ENCODE measurements at places on chromosomes 12 and 14.
A peak's percentile ranks its signal among the peaks of the same experiment; 100 is the strongest.

- no peaks in the 10 kb centered on the region for H3K36me3 ChIP-seq
- H3K27me3 ChIP-seq = peaks cover under 1% of the 10 kb centered on the region
- peak overlapping the region; percentile 84 for H3K4me3 ChIP-seq
These were observed 367 bp upstream of the FRS2 start for GRCh38 chr12:69469854-69470188.

GRCh38 chr14:102732924-102733323 lies 44.3 kb upstream of the TRAF3 start:
- H3K27ac ChIP-seq = no peak overlapping the region
- no peak for DNase-seq
- H3K4me1 ChIP-seq = no peaks in the 10 kb centered on the region
- no peak overlapping the region for H3K4me3 ChIP-seq
- H3K36me3 ChIP-seq = no peaks in the 10 kb centered on the region
- H3K27me3 ChIP-seq = no peaks in the 10 kb centered on the region

DNA sequence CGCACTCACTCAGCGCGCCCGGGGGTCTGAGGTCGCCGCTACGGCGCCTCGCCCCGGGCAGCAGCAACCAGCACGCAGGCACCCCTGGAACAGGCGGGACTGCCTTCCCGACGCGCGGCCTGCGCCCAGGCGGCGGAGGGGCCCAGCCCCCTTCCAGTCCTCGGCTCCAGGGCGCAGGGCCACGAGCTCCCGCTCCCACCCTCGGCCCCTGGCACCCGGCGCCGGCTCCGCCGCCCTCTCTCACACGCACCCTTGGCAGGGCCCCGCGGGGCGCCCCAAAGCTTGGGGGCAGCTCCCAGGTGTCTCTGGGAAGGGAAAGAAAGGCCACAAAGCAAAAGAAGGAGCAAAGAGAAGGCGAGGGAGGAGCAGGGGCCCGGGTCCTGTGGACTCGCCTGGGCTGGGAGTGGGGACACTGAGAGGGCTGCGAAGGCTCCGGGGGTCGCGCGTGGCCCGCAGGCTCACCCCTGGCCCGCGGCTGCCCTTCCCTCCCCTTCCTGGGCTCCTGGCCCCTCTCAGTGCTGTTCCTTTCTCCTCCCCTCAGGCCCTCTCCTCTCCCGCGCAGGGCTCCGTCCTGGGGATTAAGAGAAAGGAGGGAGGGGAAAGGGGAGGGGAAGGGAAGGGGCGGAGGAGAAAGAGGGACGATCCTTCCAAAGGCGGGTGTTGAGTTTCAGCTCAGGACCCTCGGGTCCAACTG lies 907 bp upstream of the EFS start:
- no peaks in the 10 kb centered on the region for H3K36me3 ChIP-seq
- no peaks in the 10 kb centered on the region for H3K4me1 ChIP-seq
- DNase-seq = no peak
- H3K4me3 ChIP-seq = no peak overlapping the region

- no peak for DNase-seq
- no peaks in the 10 kb centered on the region for H3K27me3 ChIP-seq
- peaks cover 29% of the 10 kb centered on the region for H3K4me1 ChIP-seq
- H3K4me3 ChIP-seq = peak overlapping the region; percentile 86
These were observed 126.1 kb upstream of the MAX start for GRCh38 chr14:65228436-65228835.

DNA sequence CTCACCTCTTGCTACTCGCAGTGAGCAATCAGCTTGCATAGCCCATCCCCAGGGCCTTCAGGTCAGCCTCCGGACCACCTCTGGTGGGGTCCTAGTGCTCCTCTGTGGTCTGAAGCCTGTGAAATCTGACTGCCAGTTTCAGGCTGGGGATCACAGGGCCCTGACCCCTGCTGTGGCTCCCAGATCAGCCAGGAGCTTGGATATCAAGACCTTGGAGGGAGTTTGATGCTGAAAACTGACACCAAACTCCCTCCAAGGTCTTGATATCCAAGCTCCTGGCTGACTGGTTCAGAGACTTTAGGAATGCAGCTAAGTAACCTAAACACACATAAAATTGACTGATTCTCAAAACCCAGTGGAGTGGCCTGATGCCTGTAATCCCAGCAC lies 19.8 kb upstream of the DHRS4 start:
- no peak for DNase-seq
- no peak overlapping the region for H3K4me3 ChIP-seq
- H3K27ac ChIP-seq = no peak overlapping the region
- peaks cover 4% of the 10 kb centered on the region for H3K27me3 ChIP-seq

GRCh38 chr14:26594756-26595545 lies 2.9 kb downstream of the NOVA1 start:
- H3K36me3 ChIP-seq = no peaks in the 10 kb centered on the region
- H3K4me1 ChIP-seq = no peaks in the 10 kb centered on the region
- no peak overlapping the region for H3K4me3 ChIP-seq
- DNase-seq = no peak

- H3K27ac ChIP-seq = no peak overlapping the region
- H3K27me3 ChIP-seq = no peaks in the 10 kb centered on the region
- H3K4me3 ChIP-seq = no peak overlapping the region
- peaks cover 34% of the 10 kb centered on the region for H3K4me1 ChIP-seq
These were observed 32.4 kb downstream of the PITPNM2 start for GRCh38 chr12:123118497-123118896.

DNA sequence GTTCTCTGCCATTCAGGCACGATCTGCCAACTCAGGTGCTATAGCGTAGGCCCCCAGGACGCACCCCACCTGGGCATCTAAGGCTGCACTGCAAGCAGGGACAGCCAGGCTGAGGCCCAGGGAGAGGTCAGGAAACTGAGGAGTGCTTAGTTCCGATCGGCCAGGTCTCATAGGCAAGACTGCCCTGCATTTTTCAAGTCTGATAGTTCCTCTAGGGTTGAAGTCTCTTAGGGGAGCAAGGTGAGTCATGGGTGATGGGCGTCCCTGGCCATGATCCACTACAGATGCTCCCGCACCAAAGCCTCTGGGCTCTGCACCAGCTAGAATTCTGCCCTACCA lies 13.2 kb downstream of the NOPCHAP1 start:
- no peak for DNase-seq
- peaks cover 7% of the 10 kb centered on the region for H3K4me1 ChIP-seq
- H3K27ac ChIP-seq = no peak overlapping the region
- H3K27me3 ChIP-seq = no peaks in the 10 kb centered on the region

GRCh38 chr14:71475916-71476315 lies 456.3 kb upstream of the RGS6 start:
- DNase-seq = no peak
- H3K4me3 ChIP-seq = no peak overlapping the region
- no peaks in the 10 kb centered on the region for H3K27me3 ChIP-seq
- H3K27ac ChIP-seq = no peak overlapping the region
- H3K4me1 ChIP-seq = peaks cover 38% of the 10 kb centered on the region
- no peaks in the 10 kb centered on the region for H3K36me3 ChIP-seq

DNA sequence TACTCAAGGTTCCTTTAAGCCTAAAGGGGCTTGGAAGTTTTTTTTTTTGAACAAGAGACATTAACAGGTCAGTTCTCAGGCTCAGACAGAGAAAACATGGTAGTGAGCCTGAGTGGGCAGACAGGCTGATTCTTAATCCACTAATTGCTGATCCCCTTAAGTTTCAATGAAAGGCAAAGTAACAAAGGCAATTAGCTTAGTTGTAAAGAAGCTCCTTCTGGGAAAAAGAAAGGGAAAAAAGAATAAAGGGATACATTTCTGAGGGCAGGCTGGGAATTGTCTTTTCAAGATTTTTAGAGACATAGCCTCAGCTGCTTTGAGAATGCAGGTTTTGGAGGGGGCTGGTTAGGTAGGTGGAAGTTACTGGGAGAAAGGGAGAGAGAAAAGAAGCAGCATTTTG lies 133.8 kb downstream of the CFAP54 start:
- H3K4me1 ChIP-seq = no peaks in the 10 kb centered on the region
- no peak overlapping the region for H3K4me3 ChIP-seq
- H3K27ac ChIP-seq = no peak overlapping the region
- DNase-seq = no peak

DNA sequence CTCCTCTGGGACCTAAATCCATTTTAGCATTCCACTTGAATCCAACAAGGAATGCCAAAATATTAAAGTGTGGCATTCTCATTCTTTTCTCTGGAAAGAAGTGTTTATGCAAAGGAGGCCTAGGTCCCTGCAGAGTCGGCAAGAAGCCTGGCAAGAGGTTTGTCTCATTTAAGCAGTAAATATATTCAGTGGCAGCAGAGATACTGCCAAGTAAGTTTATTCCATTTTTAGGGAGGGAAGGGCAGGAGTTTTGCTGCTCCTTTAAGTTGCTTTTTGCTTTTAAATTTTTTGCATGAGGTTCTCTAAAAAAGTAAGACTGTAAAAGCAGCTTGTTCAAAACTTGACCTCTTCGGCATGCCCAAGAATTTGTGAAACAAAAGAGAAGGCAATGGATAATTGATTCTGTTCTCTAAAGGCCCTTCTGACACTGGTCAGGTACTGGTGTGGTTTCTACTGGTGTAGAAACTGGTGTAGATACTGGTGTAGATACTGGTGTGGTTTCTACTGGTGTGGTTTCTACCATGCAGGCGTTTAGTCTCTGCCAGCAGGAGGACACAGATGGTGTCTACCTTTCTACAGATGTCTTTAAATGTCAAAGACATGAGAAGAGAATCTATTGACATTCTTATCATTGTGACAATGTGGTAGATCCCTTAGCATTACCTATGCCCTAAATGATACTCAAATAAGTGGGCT lies 107.3 kb downstream of the SAMD4A start:
- peaks cover 85% of the 10 kb centered on the region for H3K27me3 ChIP-seq
- H3K4me3 ChIP-seq = no peak overlapping the region
- no peaks in the 10 kb centered on the region for H3K36me3 ChIP-seq
- no peak for DNase-seq

GRCh38 chr12:71870416-71870815 lies 30.9 kb downstream of the TBC1D15 start:
- DNase-seq = no peak
- peaks cover 5% of the 10 kb centered on the region for H3K36me3 ChIP-seq
- H3K27me3 ChIP-seq = no peaks in the 10 kb centered on the region
- H3K4me1 ChIP-seq = peaks cover 32% of the 10 kb centered on the region

GRCh38 chr12:14185427-14186192 lies 179.9 kb upstream of the ATF7IP start:
- peaks cover 8% of the 10 kb centered on the region for H3K4me1 ChIP-seq
- no peak for DNase-seq
- no peak overlapping the region for H3K4me3 ChIP-seq
- H3K27me3 ChIP-seq = peaks cover 14% of the 10 kb centered on the region
- no peak overlapping the region for H3K27ac ChIP-seq

DNA sequence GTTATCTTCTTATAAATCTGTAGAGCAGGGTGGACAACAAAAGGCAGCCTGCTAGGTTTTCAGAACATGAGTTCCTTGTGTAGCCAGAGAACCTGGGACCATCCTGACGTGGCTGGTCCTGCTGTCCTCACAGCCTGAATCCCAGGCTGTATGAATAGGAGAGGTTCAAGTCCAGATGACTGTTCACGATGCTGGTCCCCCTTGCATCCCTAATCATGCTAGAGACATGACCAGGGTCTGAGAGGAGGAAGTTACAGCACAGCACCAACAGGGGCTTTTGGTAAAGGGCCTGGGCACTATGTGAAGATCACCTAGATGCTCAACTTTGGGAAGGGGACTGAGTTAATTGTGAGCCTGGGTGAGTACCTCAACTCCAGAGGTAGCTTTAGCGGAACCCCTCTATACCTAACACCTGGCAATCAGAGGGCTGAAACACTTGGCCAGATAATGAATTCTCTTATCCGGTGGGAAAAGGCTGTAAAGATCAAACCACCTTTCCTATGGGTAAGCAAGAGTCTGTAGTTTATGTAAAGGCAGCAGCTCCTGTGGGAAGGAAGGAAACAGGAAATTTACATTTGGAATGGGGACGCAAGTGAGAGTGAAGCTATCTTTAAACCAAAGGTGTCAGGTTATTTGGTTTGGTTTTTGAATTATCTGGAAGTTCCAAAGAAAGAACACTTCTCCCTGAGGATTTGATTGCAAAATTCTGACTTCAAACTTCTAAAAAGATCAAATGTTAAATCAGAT lies 112.8 kb downstream of the DAD1 start:
- H3K4me1 ChIP-seq = peaks cover 82% of the 10 kb centered on the region
- H3K4me3 ChIP-seq = peak overlapping the region; percentile 82
- peaks cover 6% of the 10 kb centered on the region for H3K36me3 ChIP-seq
- DNase-seq = no peak
- H3K27ac ChIP-seq = peak overlapping the region; percentile 89

DNA sequence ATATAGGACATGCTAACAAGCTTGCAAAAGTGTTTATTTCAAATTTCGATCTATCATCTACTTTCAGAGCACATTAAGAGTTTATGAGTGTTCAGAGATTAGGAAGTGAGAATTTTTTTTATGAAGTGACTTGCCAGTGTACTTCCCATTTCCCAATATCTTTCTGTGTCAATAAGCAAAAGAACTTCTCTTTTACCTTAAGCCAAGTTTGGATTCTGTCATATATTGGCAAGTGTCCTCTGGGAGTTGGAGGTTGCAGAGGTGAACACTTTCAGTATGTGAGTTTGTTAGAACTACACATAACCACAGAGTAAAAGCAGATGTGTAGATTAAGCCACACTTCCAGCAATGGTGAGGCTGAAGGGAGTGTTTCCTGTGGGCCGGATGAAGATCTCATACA lies 16.6 kb upstream of the KLRF1 start:
- DNase-seq = no peak
- no peak overlapping the region for H3K4me3 ChIP-seq
- H3K36me3 ChIP-seq = no peaks in the 10 kb centered on the region

GRCh38 chr14:94292872-94293577 lies at the start of gene SERPINA10:
Gene SERPINA10 (minus strand): TSS chr14:94293268. CDS start chr14:94290593, 2,675 bp downstream.
- no peak for DNase-seq
- H3K27ac ChIP-seq = no peak within 1 kb of the TSS
- peaks cover 8% of the 10 kb centered on the region for H3K27me3 ChIP-seq
- no peaks in the 10 kb centered on the region for H3K4me1 ChIP-seq
- H3K4me3 ChIP-seq = no peak within 1 kb of the TSS
- H3K36me3 ChIP-seq = no peaks in the 10 kb centered on the region

DNA sequence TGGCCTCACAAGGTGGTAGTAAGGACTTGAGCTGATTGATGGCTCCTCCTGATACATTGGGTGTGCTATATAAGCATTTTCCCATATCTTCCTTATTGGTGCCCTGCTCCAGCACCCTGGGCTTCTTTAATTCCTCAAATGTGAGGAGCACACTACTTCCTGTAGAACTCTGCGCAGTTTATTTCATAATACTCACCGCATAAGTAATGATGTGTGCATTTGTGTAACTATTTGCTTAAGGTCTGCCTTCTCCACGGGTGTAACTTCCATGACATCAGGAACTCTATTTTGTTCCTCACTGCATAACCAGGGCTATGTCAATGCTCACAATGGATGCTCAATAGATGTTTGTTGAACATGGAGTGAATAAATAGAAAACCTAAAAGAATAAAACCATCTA lies 392.2 kb downstream of the SEC23A start:
- H3K4me1 ChIP-seq = no peaks in the 10 kb centered on the region
- DNase-seq = no peak
- peaks cover 5% of the 10 kb centered on the region for H3K36me3 ChIP-seq
- no peak overlapping the region for H3K27ac ChIP-seq

GRCh38 chr12:103771466-103771865 lies 69.6 kb downstream of the NT5DC3 start:
- no peak overlapping the region for H3K4me3 ChIP-seq
- no peak for DNase-seq
- no peaks in the 10 kb centered on the region for H3K4me1 ChIP-seq

DNA sequence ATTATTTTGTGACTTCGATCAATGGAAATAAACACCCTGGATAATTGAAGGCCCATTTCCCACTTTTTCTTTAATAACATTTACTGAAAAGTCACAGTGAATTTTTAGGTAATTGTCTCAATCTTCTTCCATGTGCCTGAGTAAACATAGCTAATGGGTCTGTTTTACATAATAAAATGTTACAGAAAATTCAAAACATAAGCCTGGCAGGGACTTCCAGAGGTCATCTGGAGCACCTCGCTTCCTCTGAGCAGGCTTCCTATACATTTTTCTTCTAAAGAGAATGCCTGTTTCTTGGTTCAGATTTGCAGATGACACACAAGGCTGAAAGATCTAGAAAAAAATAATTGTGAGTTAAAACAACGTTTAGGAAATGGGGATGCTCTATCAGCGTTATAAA lies 183.8 kb upstream of the PDE3A start:
- no peak overlapping the region for H3K27ac ChIP-seq
- no peak overlapping the region for H3K4me3 ChIP-seq
- no peaks in the 10 kb centered on the region for H3K4me1 ChIP-seq

All from natural killer cell treated with Interleukin-12 subunit alpha and Interleukin-12 subunit beta and Interleukin-15 and Interleukin-18, amount 100 ng/mL, for 72 hours (primary cell).